ENCODE measurements at places on chromosomes 12 and 14.

GRCh38 chr12:67667276-67668073, 18.9 kb downstream of the DYRK2 start:
- DNase-seq, result no peak

GRCh38 chr14:105143451-105144025, 25.0 kb downstream of the JAG2 start:
- no peak for DNase-seq

DNA sequence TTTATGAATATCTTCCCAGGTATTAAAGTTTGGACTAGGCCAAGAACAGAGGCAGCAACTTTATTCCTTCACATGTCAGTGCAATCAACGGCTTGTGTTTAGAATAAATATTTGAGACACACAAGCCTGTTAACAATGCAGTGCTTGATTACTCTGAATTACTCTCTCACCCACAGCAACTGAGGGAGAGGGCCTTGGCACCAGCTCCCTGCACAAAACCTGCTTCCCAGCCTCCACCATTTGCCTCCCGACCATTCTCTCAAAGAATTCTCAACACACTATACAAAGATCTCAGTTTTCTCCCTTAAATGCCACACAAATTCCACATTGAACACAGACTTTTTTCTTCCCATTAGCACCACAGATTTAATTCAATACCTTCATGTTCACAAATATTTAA, 77.0 kb downstream of the STON2 start:
- no peak for DNase-seq

- no peak for DNase-seq
These were observed 64.8 kb upstream of the PTGR2 start for GRCh38 chr14:73786636-73787485.

DNA sequence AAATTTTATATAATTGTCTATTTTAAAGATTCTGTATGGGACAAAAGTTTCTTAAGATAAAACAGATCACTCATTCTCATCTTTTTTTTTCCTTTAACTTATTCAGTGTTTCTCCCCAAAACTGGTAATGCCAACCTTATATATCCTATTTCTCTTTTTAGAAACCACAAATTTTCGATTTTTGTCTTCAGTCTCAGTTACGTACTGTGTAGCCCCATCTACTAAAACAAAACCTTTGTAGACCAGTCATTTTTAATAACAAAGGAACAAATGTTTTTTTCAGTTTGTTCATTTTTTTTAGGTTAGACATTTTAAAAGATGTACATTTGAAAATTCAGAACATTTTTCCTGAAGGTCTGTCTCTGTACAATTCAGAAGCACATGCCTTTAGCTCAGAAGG, 18.2 kb downstream of the PNMA1 start:
- no peak for DNase-seq

GRCh38 chr12:131815131-131815530, 13.1 kb upstream of the MMP17 start:
- no peak for DNase-seq

GRCh38 chr12:96500693-96501092, 11.3 kb downstream of the CFAP54 start:
- peak; percentile 38 for DNase-seq

- DNase-seq, result no peak
These were observed 18.9 kb upstream of the HAL start for GRCh38 chr12:96014943-96015599.

DNA sequence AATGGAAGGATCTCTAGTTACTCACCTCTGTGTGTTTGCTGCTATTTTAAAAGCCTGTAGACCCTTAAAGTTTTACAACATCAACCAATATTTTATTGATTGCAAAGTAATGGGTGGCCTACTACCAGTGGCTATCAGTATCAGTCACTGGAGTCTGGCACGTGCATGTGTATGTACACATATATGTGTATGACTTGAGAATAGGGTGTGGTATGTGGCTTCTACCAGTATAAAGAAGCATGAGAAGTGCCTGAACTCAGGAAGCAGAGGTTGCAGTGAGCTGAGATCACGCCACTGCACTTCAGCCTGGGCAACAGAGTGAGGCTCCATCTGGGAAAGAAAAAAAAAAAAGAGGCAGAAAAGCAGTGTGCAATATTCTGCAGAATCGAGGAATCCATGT, 45.5 kb upstream of the GAS2L3 start:
- no peak for DNase-seq

GRCh38 chr12:65415826-65416225, 137.3 kb downstream of the MSRB3 start:
- DNase-seq, result no peak

DNA sequence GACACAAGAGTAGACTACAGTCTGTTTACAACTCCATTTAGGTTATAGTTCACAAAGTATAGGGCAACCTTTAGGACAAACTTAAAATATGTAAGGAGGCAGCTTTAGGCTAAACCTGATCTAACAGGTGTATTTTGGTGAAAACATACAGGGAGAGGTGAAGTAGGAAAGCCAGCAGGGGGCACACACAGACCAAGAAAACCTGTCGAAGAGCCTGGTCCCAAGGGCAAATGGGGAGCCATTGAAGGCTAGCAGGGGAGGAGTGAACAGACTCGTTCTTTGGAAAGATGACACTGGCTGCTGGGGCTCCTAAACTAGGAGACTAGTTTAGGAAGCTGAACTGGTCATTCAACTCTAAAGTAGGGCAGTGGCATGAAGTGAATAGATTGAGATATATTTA, 138.8 kb upstream of the WSCD2 start:
- DNase-seq, result no peak

- no peak for DNase-seq
These were observed 82.9 kb downstream of the BCL2L14 start for GRCh38 chr12:12153596-12153995.
